SHP77 (cell line): ENCODE measurements at places on chromosomes 7 and 10.

DNA sequence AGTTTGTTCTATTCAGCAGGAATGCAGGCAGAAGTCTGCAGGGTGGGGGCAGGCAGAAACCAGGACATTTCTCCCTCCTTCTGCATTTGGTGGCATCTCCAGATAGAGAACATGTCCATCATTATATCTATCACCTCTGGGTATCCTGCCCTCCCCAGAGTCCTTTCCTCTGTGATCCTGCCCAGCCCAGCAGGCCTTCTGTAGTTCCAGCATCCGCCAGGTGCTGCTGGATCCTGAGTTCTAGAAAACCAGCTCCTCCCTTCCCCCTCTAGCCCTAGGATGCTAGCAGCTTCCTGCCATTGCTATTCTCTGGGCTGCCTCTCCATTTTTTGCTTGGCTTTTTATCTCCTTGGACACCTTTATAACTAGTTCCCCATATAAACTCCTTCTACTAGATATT lies 180.3 kb downstream of the KCNMA1 start:
- peak; percentile 35 for DNase-seq

DNA sequence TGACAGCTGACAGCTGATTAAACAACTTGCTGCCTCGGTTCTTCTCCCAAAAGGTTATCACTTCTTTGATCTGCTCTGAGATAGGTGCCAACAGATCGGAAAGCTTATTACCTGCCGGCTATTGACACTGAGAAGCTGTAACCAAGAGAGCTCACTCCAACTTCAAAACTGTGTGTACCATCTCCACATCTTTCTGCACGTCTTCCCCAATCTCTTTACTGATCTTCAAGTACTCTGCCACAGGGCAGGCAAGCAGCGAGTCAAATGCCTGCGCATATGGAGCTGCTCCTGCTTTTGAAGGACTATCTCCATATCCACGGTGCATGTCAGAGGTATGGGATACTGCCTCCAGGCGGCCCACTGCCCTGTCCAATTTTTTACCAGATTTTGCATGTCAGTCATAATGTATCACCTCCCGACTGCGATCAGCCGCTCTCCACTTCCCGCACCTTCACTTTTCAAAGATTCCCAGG lies 352 bp upstream of the ZNF485 start:
- DNase-seq, result no peak

- no peak for DNase-seq
Observed at GRCh38 chr10:63930584-63930983, 409.4 kb downstream of the REEP3 start.

DNA sequence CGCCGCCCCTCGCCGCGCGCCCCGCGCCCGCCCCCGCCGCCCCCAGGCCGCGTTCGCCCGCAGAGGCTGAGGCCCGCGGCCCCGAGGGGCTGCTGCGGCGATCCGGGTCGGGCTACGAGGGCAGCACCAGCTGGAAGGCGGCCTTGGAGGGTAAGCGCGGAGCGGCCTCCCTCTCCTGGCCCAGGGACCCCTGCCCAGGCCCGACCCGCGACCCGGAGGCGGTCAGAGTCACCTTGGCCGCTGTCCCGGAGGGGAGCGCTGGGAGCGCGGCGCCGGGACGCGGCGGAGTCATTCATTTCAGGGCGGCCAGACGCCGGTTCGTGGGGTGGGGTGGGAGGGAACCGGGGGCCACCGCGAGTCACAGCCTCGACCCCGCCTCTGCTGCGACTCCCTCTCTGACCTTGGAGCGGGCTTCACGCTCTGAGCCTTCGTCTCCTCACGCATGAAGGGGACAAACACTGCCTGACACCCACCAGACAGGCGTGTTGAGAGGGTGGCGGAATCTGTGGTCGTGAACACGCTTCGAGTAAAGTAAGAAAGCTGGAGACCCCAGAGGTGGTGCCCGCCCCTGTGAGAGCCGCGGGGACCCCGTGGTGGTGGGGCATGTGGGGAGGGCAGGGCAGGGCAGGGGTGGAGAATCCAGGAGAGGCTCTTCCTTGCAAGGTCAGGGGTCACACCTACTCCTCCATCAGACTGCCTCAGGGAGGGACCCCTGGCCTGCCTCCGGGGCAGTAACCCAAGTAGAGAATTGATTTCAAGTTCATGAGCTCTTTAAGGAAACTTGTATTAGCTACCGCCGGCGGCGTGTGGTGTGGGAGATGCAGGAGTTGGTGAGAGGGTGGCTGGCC lies 707 bp downstream of the CLEC2L start:
- no peak for DNase-seq

- no peak for DNase-seq
Observed at GRCh38 chr7:128838981-128839731, 8.9 kb downstream of the FLNC start.

- no peak for DNase-seq
Observed at GRCh38 chr7:98357751-98358161, 43.1 kb downstream of the BAIAP2L1 start.

- no peak for DNase-seq
Observed at GRCh38 chr10:13795653-13796555, 209.1 kb downstream of the PRPF18 start.

DNA sequence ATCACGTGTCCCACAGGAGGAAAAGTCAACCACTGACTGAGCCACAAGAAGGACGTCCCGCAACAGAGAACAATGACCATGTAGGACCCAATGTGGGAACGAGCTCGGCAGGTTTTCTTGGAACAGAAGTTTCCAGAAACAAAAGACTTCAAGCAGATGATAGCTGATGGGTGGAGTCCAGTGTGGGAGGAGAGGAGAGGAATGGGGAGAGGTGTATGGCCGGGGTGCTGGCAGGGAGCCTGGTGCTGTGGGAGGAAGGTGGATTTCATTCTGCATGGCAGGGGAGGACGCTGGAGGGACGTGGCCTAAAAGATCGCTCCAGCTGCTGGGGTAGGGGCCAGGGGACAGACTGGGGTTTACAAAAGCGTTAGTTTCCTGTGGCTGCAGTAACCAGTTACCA lies 48.5 kb upstream of the LMTK2 start:
- no peak for DNase-seq

- DNase-seq, result no peak
Observed at GRCh38 chr7:155333346-155334234, 35.9 kb downstream of the INSIG1 start.

GRCh38 chr10:9824631-9825071 lies 1193.0 kb upstream of the CELF2 start:
- DNase-seq, result no peak
